Stimulated activated CD4-positive, alpha-beta T cell treated with anti-CD3 and anti-CD28 coated beads, Interleukin-1b, Interleukin-23, amount 100 ng/mL, for 24 hours (primary cell): ENCODE measurements at places on chromosomes 3 and 15.

DNA sequence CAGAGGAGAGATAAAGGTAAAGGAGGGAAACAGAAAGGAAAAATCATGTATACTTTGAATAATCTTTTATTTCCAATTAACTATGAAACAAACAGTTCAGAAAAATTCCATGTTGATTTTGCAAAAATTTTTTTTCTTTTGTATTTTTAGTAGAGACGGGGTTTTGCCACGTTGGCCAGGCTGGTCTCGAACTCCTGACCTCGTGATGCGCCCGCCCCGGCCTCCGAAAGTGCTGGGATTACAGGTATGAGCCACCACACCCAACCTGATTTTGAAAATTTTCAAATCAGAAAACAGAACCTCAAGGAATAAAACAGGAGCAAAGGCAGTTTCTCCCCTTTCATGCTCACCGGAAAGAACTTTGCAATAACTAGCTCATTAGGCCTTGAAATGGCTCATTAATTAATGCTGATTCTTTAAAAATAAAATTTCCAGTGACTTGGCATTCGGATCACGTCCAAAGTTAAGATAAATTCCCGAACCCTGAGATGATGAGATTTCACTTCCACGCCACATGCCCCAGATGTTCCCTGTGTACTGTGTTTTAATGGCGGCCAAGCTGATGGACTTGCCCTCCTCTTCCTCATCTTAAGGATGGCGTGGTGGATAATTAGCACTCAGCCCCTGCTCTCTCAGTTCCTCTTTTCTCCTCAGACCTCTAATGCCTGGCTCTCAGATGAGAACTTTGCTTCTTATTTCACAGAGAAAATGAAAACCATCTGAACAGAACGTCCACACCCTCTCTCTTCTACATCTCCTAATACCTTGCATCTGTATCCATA is 10.8 kb downstream of the BCL2L10 start:
- DNase-seq = no peak

DNA sequence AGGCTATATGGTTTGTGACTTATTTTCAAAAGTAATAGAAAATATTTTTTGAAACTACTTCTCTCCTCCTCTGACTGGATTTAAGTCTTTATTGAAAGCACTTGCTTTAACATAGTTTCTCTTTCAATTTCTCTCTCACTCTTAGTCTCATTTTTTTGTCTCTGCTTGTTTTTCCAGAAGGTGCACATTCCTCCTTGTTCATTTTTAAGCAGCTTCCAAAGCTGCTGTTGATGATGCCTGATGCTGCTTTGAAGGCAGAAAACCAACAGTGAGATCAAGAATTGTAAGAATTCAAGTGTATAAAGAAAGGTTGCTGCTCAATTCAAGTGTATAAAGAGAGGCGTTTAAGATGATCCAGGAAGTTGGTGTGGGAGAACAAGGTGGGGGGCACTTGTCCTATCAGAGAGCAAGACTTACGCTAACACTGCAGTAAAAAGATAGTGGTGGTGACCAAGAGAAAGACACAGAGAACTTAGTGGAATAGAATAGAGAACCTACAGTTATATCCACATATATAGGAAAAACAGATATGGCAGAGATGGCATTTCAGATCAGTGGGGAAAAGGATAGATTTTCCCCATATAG is 12.1 kb downstream of the NR2C2 start:
- no peak for DNase-seq

DNA sequence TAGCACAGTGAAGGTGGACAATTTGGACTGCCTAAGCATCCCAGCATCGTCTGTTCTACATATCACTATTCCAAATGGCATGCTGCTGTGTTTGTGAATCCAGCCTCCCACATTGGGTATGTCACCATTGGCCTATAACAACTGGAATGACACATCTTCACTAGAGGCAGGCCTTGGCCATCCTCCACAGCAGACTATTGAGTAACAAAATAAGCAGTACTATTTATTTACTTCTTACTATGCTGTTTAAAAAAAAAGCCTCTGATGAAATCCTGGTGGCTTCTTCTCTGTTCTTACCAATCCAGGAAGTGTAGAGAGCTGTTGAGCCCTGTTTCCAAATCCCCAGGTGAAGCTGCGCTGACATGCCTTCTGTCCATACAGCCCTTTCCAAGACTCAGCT is 30.6 kb upstream of the CERS3 start:
- DNase-seq = no peak

DNA sequence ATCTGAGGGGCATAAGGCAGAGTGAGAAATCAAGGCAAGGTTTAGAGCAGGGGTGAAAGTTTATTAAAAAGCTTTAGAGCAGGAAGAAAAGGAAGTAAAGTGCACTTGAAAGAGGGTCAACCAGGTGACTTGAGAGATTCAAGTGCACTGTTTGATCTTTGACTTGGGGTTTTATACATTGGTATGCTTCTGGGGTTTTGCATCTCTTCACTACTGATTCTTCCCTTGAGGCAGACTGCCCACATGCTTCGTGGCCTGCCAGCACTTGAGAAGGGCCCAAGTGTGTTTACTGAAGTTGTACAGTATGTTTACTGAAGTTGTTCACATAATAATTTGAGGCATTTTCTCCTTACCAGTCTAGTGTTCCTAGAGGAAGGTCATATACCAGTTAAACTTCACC is 367.0 kb upstream of the UBE2E2 start:
- no peak for DNase-seq

DNA sequence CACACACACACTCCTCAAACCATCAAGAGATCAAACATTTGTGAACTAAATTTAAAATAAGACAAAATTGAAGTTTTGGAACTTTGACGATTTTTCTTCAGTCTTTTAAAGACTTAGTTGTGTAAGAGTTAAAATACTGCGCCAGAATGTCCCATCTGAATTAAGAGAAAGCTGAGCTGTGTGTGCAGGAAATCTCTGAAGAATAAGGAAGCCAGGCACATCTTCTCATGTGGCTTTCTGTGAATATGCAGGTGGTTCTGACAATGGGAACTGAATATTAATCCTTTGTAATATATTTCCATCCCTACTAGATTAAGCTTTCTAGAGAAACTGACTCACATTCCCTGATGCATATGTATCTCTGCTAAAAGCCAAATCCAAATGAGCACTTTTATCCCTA is 60.1 kb upstream of the ICE2 start:
- DNase-seq = no peak

DNA sequence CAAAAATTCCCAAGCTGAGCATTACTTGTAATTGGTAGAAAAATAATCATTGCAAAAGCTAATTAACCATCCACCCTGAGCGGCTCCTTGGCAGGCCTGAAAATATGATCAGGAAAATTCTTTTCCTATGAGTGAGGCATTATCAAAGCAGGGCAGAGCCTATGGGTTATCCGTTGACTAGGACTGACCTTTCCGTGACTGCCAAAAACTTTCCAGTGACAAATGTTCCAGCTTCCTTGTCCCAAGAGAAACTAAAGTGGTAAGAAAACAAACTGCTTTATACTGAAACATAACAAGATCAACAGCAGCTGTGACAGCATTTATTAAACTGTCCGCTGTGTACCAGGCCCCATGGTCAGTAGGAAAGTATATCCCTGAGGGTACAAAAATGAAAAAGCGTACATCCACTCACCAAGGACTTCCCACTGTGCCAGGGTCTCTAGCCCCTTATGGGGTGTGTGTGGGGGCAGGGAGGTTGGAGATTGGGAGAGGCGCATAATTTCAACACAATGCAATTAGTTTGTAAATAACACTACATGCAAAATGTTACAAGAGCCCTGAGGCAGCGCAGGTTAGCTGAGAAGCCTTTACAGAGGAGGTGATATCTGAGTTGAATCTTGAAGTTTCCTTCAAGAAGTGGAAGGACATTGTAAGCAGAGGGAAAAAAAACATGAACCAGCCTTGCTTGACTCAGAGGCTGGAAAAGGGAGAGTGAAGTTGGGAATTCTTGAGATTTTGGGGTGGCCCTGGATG is 8.5 kb downstream of the LIPC start:
- DNase-seq = no peak

- no peak for DNase-seq
These were observed 14.0 kb downstream of the KLHL18 start for GRCh38 chr3:47296562-47297302.

DNA sequence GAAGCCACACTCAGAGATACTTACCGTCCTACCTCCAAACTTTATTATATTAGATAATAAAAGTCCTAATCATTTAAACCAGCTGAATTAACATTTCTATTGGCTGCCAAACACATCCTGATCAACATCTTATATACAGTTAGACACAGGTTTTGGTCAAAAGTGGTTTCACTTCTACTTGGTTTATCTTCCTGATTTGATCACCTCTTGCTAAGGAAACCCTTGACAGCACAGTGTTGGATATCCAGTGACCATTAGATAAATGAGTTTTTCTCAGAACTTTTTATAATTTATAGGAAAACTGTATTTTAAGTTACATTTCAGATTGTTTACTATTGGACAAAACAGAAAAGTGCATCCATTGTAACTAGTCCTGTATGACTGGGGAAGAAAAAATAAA is 198.4 kb upstream of the NR2F2 start:
- DNase-seq = no peak

DNA sequence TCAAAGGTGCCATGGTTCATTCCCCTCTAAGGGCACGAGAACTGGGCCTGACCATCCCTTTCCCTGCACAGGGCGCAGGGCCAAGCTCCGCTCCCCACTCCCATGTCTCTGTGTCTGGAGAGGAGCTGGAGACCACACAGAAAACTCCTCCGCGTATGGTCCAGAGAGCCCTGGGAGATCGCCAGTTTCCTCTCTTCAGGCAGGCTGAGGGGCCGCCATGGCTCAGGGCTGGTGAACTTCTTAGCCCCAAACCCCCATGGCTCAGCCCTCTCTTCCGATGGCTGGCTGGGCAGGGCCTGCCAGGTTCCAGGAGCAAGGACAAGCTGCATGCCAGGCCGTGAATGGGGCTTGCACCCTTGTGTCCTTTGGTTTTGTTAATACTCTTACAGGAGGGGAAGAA is 52.9 kb downstream of the EXOG start:
- no peak for DNase-seq

- DNase-seq = no peak
These were observed 27.8 kb downstream of the ADGRG7 start for GRCh38 chr3:100637197-100637631.

- DNase-seq = no peak
These were observed 51.7 kb downstream of the BOC start for GRCh38 chr3:113263020-113263419.

DNA sequence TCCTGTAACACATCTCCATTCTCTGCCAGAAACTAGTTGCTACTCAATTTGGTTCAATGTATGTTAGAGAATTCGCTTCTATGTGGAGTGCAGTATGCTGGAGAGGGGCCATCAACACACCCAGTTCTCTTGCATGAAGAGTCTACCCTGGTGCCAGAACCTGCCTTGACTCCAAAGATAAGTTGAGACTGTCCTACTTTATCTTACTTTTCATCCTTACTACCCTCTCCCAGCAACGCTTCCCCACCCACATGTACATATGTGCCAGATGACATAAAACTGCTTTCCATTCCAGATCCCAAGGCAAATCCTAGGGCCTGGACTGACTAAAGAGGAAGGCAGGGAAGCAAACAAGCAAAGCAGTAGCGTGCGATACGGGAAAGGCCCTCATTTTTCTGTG is 442.6 kb upstream of the THRB start:
- no peak for DNase-seq

- DNase-seq = no peak
These were observed 46.9 kb downstream of the KBTBD12 start for GRCh38 chr3:127961963-127962362.

DNA sequence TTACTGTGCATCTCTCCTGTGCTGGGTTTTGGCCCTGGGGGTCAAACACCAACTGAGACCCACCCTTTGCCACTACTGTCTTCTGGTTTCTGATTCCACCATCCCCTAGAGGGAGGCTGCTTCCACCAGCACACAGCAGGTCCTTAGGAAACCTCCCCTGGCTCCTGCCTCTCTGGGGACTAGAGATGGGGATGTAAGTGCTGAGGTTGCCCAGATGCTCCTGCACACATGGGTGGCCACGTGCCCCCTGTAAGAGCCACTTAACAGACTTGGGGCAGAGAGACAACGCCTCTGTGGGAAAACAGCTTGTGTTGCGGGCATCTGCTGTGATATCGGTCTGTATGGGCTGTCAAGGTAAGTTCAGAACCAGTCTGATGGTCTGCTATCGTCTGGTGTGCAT is 83.4 kb downstream of the ATP2B2 start:
- DNase-seq = no peak

- DNase-seq = no peak
These were observed 42.0 kb upstream of the SACM1L start for GRCh38 chr3:45647148-45647619.

DNA sequence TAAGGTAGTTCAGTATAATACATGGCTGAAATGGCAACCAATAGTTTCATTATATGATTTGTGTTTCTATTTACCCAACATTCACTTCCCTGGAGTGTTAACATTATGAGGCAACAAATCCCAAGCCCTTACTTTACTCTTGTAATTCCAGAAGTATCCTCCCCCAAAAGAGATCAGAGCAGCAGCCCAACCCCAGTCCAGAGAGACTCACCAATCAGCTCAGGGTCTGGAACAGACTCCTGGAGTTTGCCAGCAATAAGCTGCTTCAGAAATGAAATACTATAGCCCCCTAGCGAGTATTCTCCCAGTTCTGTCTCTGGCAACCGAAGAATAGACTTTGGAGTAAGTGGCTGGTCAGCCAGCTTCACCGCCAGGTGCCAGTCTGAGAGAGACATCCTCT is 2.5 kb downstream of the UBL7 start:
- no peak for DNase-seq

- DNase-seq = no peak
These were observed 64.8 kb downstream of the LRIG1 start for GRCh38 chr3:66435989-66436388.

GRCh38 chr3:40452562-40452875 is 4.6 kb upstream of the RPL14 start:
- no peak for DNase-seq

DNA sequence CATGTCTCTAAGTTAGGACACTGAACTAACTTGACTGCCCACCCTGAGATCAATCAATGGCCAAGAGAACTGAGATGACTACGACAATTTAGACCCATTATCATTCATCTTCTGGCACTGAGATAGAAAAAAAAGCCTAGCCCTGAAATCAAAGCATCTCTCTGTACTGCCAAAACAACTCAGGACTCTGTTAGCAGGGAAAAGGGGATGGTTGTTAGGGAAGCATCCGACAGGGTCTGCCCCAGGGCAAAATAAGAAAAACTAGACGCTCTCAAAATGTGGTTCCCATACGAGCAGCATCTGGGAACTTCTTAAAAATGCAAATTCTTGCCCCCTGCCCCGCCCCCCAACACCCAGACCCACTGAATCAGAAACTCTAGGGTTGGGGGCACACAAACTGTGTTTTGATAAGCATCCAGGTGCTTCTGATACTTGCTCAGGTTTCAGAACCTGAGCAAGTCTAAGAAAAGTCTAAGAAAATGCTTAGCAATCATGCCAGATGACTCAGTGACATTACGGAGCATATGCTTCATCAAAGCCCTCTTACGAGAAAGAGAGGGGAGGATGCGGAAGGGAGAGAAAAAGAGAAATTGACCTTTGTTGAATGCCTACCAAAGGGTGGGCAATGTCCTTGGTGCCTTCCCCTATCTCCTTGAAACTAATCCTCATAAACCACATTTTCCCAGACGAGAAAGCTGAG is 172.8 kb upstream of the HES1 start:
- no peak for DNase-seq

GRCh38 chr15:96285729-96286254 is 44.7 kb upstream of the NR2F2 start:
- DNase-seq = no peak

GRCh38 chr3:122100591-122101463 is 45.7 kb downstream of the CD86 start:
- no peak for DNase-seq

GRCh38 chr3:14333621-14334020 is 68.8 kb upstream of the SLC6A6 start:
- DNase-seq = no peak
